Upper lobe of left lung (tissue), 6 donors: ENCODE measurements at places on chromosomes 4 and X. TPM values are rescaled to one million over a fixed set of nuclear protein-coding genes. Genes with fewer than 3 reads are reported as not detected.

DNA sequence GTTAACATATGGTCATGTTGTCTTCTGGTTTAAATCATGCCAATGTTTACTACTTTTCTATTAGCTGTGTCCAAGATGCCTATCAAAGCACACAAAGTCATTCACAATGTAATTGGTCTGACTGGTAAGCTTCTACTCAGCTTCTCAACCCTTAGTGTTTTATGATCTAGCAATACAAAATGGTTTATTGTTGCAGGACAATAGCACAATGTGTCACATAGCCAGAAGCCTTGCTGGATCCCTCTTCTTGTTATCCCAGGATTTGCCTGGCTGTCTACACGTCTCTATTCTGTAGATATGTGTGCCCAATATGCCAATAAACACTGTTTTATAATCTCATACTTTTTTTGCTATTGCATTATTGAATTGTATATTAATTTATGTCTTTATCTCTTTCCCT is 1111.0 kb upstream of the AGA start:
- no peak overlapping the region for H3K4me3 ChIP-seq
- no peak overlapping the region for H3K27ac ChIP-seq
- H3K4me1 ChIP-seq, result no peaks in the 10 kb centered on the region
- no peak for DNase-seq
- H3K27me3 ChIP-seq, result no peaks in the 10 kb centered on the region

DNA sequence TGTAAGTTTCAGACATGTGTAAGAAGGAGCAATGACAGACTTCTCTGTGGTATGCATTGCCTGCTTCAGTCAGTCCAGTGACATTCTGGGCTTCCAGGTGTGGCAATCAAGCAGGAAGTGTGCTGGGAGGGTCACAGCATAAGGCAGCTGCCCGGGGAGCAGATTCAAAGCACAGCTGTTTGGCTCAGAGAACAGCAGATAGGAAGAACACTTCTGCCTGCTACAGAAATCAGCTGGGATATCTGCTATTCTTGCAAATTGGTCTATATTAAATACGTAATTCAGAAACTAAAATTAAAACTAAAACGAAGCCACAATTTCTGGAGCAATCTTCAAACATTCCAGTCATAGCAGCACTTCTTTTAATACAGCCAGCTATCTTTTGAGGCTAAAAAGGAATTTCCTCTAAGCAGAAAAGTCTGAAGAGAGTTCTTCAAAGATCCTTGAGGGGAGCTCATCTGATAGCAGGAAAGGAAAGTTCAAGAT is 47.5 kb upstream of the GALNT7 start:
- H3K4me1 ChIP-seq, result peaks cover 7% of the 10 kb centered on the region
- no peaks in the 10 kb centered on the region for H3K36me3 ChIP-seq
- H3K4me3 ChIP-seq, result no peak overlapping the region
- DNase-seq, result no peak

The ODAPH gene
- total RNA-seq, result not detected

The CXCL11 gene
- 0.98 TPM for total RNA-seq

The OPRPN gene
- not detected for total RNA-seq
